ENCODE measurements at places on chromosomes 7 and 10.

GRCh38 chr7:155652156-155653114 is 8.0 kb downstream of the RBM33 start:
- DNase-seq, result no peak

- DNase-seq, result no peak
These were observed 90.7 kb upstream of the LEP start for GRCh38 chr7:128150223-128150865.

DNA sequence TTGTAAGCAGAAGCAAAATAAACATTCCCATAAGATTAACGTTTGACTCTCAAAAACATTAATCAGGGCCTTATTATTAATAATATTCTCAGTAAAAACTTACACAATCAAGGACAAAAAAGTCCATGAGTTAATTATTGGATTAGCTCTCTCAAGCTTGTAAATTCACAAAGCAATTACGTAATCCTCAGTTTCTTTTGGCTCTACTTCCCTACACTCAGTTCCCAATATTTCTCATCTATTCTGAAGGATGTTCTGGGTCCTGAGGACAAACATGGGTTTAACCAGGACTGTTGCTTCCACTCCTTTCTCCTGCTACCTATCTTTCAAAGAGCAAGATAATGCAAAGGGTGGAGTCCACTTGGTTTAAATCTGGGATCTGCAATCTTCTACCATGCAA is 15.1 kb downstream of the FBXL13 start:
- DNase-seq, result no peak

DNA sequence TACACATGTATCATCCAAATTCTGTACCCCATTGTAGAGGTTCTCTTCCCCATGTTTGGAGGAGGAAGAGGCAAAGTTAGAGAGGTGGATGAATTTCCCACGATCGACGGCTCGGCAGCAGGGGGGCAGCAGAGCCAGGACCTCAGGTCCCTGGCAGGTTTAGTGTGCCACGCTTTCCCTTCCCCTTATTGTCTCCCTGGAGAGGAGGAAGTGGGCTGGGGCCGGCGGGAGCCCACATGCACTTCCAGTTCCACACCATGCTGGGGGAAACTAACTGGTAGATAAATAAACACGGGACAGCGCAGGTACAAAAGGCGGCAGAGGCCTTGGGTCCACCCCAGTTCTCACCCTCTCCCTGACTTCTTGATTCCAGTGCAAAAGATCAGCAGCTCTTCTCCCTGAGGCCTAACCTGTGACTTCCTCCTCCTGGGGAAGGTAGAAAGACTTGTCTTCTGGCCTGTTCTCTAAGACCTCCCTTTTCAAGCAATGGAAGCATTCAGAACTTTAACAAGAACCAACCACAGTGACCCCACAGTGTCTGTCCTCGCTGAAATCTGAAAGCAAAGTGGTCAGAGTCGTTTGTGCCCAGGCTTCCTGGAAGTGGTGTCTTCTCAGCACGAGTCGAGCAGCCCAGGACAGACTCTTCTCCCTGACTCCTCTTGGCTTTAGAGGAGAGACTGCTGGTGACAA is 30.5 kb upstream of the SRGN start:
- no peak for DNase-seq

- DNase-seq, result peak; percentile 48
These were observed 96.4 kb downstream of the MARCHF5 start for GRCh38 chr10:92387289-92387940.

DNA sequence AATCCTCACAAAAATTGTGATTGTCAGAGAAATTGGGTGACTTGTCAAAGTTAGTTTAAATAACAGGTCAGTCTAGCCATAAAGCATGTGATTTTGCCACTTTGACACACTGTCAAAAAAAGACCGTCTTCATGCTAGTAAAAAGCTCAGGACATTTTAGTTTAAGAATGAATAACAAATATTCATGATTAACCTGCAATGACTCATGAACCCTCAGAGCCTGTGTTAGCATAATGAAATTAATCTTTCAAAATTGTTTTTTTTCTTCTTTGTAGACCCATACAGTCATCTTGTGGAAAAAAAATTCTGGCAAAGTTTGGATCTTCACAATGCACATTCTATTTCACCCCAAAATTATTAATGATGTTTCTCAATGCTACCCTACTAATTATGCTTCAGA is 255.2 kb upstream of the POT1 start:
- DNase-seq, result no peak

DNA sequence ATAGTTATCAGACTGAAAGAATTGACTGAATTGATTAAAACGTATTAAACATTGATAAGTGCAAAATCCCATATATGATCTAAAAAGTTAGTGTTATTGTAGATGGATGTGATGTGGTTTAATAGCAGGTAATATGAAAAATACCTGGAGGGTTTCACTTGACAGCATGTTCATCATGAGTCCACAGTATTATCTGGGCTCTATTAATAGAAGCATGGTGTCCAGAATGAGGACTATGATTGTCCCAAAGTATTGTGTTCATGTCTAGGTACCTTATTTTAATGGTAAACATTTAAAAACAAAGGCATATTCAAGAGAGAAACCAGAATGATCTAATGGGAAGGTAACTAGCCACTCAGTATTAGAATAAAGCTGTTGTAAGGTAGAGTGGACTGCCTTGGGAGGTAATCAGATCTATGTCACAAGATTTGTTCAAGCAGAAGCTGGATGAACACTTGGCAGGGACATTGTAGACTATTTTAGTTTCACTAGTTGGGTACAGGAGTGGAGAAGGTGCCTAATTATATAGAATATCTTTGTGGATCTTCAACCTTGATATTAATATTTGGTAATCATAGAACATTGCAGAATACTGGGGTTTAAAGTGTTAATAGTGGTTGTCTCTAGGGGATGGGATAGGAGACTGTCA is 43.5 kb downstream of the MCU start:
- no peak for DNase-seq

- DNase-seq, result no peak
These were observed 51.3 kb downstream of the PFKP start for GRCh38 chr10:3118641-3119091.

- DNase-seq, result no peak
These were observed 3.2 kb downstream of the TSPAN33 start for GRCh38 chr7:129147731-129148130.

DNA sequence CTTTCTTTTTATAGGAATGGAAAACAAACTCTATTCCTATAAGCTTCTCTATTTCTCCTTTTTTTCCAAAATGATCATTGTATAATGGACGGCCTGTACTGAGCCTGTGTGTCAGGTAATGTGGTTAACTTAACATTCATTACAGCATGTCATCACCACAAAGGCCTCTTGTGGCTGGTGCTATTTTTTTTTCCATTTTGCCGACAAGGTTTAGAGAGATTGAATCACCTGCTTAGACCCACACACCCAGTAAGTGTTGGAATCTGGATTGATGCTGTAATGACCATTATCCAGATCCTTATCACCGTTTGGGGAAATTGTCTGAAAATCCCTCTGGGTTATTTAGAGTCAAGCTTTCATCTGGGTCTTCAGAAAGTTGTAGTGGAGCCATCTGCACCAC is 18.5 kb downstream of the AKR1B15 start:
- no peak for DNase-seq

GRCh38 chr7:54326592-54327167 is 215.5 kb upstream of the VSTM2A start:
- no peak for DNase-seq

DNA sequence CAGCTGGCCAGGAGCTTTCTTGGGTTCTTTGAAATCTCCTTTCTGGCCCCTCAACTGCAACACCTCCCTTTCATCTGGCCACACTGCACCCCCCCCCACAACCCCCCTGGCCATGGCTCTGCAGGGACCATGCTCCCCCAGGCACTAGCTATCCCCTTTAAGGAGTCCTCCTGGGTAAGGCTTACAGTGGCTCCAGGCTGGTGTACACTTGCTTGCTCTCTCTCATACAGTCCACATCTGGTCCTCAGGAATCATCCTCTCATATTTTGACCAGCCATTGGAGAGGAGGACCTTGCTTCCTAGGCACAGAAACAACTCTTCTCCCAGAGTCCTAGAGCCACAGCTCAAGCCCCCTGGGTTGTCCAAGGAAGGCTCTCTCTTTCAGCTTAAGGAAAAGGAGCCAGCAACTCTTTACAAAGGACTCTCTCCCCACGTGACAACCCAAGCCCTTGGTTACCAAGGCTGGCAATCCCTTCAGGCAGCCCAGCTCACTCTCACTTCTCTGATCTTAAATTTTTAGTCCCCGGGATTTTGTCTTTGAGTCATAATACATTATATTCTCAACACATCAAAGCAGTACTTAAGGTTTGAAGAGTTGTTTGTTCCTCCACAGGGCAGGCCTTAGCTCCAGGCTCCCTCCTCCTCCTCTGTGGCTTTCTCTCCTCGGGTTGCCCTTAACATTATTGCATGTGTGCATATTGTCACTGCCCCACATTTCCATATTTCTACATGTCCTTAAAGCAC is 9.9 kb downstream of the GARIN1A start:
- no peak for DNase-seq

GRCh38 chr7:76338298-76339084 is 20.3 kb downstream of the YWHAG start:
- no peak for DNase-seq

DNA sequence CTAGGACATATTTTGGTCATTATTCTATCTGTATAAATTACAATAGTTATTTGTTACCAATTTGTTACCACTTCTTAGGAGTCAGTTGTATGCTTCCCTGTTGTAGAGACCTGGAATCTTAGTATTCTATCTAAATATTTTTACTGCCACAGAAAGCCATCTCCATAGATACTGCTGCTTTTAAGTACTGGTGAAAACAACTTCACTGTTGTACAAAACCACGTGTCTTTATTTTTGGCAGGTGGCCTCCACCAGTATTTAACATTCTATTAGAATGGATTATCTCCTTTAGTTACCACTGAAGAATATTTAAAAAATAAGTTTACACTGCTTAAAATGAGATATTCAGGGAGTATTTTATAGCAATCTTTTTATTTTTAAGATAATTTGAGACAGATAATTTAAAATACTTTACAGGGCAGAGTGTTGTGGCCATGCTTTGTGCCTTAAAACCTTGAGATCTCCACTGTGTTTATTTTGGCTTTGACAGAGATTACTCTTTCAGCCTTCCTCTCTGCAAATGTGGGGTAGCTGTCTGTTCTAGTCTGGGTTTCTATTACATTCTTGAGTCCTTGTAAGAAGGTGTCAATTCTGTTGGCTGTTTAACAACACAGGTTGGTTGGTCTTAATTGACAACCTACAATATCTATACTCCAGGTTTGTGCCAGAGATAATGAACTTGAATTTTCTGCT is 185.6 kb downstream of the LRRC4 start:
- DNase-seq, result no peak

- DNase-seq, result no peak
These were observed 30.5 kb upstream of the TOMM7 start for GRCh38 chr7:22853138-22853537.

DNA sequence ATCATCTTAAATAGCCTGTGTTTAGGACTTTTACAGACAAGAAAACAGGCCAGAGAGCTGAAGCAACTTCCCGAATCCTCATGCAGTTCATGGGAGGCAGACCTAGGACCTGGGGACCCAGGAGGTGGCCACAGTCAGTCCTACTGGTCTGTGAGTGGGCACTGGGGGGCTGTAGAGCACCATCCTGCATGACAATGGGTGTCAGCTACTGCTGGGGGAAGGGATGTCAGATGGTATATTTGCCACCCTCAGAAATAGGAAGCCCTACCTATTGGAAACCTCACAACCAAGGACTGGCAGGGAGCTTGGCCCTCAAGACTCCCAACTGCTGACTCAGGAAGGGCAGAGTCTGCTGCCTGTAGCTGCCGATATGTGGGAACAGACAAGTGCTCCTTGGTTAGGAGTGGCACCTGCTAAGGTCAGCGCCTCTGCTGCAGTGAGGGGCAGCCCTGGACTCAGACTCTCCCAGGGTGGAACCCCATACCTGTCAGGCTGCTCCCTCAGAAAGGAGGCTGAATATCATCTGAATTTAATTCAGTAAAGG is 29.7 kb downstream of the OGDH start:
- DNase-seq, result no peak

- DNase-seq, result peak; percentile 25
These were observed 214.0 kb downstream of the MDFIC start for GRCh38 chr7:115135769-115136410.

- DNase-seq, result no peak
These were observed 6.5 kb downstream of the TSPAN14 start for GRCh38 chr10:80460399-80461207.

DNA sequence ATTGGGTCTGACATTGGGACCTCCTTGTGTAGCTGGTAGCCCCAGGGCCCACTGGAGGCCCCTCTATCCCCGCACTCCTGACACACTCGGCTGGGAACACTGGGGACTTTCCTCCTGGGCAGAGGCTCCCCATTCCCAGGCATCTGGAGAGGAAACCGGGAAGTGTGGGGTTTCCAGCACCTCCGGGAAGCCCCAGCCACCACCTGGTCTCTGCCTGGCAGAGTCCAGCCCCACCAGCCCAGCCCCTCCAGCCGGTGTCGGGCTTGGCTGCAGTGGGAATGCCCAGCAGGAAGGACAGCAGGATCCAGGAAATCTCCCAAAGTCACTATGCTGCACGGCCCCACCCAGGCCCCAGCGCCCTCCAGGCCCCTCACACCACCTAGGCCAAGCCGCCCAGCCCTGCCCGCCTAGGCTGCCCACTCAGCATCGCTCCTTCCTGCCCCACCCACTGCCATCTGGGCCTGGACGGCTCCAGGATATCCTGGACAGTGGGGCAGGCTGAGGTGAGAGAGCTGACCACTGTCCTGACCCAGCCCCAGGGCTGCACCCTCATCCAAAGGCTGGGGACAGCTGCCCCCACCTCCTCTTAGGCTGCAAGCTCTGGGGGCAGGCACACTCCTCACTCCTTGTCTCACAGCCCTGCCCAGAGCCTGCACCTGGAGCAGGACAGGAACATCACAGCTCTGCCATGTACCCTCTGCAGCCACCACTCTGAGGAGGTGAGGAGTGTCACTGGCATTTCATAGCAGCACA is 11.8 kb downstream of the RASGEF1A start:
- DNase-seq, result peak; percentile 19

DNA sequence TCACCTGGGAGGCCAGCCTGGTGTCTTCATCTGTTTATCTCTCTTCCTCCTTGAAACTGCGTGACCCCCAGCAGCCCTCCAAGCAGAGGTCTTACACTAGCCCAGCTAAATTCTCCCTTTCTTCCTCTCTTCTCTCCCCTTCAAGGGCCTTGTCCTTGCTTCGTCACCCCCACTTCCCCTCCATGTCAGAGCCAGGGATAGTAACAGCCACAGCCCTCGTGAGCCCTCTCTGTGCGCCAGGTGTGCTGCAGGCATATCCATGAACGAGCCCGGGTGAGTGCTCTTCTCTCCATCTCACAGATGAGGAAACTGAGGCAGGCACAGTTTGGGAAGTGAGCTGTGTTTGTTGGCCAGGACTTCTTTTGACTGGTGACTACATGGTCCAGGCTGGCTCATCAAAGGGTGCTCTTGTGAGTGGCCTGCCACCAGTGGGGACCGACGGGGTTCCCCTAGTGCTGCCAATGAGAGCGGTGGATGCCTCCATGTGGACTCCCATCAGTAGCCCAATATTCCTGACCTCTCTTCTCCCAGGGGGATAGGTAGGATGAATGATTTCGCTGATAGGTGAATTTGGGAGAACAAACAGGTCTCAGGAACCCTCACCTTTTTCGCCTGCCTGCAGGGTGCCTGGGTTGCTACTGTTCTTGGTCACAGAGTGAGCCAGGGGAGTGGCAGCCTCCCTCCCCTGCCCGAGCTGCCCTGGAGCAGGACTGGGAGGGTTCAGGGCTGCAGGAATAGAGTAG is 38.1 kb downstream of the ADRA2A start:
- DNase-seq, result no peak

GRCh38 chr7:43076606-43077005 is 35.8 kb upstream of the HECW1 start:
- no peak for DNase-seq

Data from activated naive CD4-positive, alpha-beta T cell treated with anti-CD3 and anti-CD28 coated beads, Interleukin-2, amount 10 ng/mL, durations not matched to agents 7 days and 5 days (primary cell).